GM20000 (cell line): ENCODE measurements at places on chromosomes 16 and 17.

GRCh38 chr17:58005728-58006559 lies 1.1 kb downstream of the SRSF1 start:
- DNase-seq: no peak

- no peak for DNase-seq
These were observed 132.5 kb downstream of the HS3ST2 start for GRCh38 chr16:22946433-22946832.

- no peak for DNase-seq
These were observed 41.0 kb upstream of the KSR1 start for GRCh38 chr17:27415120-27415795.

- peak; percentile 58 for DNase-seq
These were observed 62.9 kb upstream of the CPHXL start for GRCh38 chr16:75789237-75789636.

DNA sequence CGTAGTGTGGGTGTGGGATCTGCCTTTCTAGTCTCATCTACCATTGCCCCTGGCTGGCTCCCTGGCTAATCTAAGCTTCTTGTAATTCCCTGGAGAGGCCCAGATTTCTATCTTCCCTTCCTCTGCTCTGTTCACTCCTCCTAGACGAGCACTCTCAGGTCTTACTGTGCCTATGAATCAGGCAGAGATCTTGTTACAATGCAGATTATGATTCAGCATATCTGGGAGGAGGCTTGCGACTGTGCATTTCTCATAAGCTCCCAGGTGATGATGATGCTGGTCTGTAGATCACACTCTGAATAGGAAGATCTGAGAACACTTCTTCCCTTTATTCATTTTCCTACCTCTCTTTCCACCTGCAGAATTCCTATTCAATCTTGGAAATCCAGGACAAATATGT lies 200.1 kb downstream of the CBLN1 start:
- no peak for DNase-seq
